ENCODE measurements at places on chromosomes 4 and X.

DNA sequence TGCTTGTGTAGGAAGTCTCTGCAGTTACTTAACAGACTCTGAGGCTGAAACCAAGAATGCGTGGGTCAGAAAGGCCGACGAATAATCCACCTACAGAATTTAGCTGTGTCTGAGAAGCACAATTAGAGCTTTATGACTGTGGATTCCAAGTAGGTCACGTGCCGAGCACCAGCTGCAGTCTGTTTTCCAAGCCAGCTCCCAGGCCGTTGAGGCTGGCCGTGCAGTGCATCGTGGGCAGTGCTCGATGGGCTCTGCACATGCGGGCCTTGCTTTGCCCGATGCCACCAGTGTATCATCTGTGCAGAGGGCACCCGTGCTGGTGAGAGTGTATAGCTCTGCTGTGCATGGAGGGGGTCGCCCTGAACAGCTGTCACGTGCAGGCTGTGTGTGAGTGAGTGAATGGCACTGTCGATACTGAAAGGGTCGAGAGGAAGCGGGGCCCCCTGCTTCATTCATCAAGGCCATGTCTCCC, 67.5 kb upstream of the CLDN34 start:
- no peak for DNase-seq

- DNase-seq: no peak
Measured at GRCh38 chr4:112402098-112402497, 104.9 kb downstream of the ALPK1 start.

DNA sequence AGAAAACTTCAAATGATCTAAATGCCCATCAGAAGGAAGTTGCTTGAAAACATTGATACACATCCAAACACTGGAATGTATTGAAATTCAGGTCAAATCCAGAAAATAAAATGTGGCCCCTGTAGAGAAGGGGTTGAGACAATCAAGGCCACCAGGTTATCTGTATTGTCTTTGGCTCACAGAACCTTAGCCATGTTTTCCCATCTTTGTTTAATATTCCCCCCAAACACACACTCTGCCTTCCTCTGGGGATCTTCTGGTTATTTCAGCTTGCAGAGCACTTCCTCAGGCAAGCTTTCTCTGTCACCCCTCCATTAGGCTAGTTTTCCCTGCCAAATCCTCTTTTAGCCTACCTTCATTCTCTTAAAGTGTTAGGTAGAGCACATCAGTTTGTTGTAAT, 30.5 kb downstream of the PAGE2 start:
- DNase-seq: no peak

- no peak for DNase-seq
Measured at GRCh38 chrX:107576392-107576791, 51.9 kb upstream of the PRPS1 start.

All from endothelial cell (in vitro differentiated cells).